IPS-NIHi11 (cell line): ENCODE measurements at places on chromosomes 3 and 15.

DNA sequence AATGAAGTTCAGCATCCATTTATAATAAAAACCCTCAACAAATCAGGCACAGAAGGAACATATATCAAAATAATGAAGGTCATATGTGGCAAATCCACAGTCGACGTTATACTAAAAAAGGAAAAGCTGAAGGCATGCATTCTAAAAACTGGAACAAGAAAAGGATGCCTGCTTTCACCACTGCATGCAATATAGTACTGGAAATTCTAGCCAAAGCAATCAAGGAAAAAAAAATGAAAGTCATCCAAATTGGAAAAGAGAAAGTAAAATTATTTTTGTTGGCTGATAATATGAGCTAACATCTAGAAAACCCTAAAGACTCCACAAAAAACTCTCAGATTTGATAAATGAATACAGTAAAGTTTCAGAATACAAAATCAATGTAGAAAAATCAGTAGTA lies 1123.2 kb downstream of the TBL1XR1 start:
- DNase-seq = no peak

- DNase-seq = no peak
Measured at GRCh38 chr15:81239190-81239589, 42.5 kb downstream of the IL16 start.

- DNase-seq = no peak
Measured at GRCh38 chr15:86735247-86736040, 655.8 kb downstream of the AGBL1 start.

GRCh38 chr3:53269888-53270880 lies 14.4 kb upstream of the TKT start:
- peak; percentile 85 for DNase-seq

DNA sequence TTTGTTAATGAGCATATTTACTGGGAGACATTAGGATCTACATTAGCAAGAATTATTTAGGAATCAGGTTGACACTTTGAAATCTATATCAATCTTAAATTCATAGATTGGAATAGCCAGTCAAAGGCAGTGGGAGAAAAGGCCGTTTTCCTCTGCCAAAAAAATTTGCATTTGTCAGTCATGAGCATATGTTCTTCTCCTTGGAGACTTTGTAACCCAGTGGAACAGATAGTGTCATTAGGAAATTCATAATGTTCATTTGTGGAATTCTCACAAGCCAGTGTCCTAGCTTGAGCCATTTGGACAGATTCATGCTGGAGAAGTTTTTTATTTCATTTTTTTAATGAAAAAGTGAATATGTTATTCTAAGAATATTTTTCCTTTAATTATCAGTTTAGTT lies 260.1 kb downstream of the OXSM start:
- no peak for DNase-seq

GRCh38 chr3:14433106-14433505 lies 30.7 kb downstream of the SLC6A6 start:
- DNase-seq = no peak

GRCh38 chr3:31086698-31087097 lies 192.2 kb upstream of the GADL1 start:
- DNase-seq = no peak

- DNase-seq = peak; percentile 70
Measured at GRCh38 chr3:53161820-53162671, 1.0 kb downstream of the PRKCD start.

DNA sequence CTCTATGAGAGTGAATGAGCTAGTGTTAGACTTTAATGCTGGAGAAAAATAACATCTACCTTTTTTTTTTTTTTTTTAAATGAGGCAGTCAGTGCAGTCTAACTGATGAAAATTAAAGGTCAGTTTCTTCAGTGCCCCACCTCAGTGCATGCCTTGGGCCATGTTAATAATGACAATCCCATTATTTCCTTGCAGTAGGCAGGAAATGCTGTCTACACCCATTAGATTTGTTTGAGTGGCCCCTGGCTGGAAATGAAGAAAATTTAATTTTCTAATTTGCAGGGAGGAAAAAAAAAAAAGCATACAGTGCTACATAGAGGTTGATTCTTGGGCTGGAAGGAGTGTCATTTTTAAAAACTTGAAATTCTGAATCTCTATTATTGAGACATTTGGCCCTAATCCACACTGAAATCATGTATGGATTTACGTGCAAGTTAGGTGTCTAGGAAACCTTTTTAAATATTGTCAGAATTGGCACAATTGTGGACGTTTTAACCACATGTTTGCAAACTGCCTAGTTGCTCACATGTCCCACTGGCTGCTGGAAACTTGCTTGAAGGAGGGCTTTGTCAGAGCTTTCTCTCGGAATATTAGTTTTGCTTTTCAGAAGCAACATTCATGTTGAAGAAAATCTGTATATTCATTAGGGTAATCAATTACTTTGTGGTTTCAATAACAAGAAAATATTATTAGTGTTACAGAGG lies 18.4 kb downstream of the FNDC3B start:
- no peak for DNase-seq

GRCh38 chr3:178393146-178393545 lies 143.1 kb upstream of the KCNMB2 start:
- no peak for DNase-seq

- DNase-seq = no peak
Measured at GRCh38 chr15:70345251-70346019, 247.7 kb upstream of the TLE3 start.

GRCh38 chr3:117790235-117790987 lies 1080.8 kb downstream of the TUSC7 start:
- peak; percentile 20 for DNase-seq

DNA sequence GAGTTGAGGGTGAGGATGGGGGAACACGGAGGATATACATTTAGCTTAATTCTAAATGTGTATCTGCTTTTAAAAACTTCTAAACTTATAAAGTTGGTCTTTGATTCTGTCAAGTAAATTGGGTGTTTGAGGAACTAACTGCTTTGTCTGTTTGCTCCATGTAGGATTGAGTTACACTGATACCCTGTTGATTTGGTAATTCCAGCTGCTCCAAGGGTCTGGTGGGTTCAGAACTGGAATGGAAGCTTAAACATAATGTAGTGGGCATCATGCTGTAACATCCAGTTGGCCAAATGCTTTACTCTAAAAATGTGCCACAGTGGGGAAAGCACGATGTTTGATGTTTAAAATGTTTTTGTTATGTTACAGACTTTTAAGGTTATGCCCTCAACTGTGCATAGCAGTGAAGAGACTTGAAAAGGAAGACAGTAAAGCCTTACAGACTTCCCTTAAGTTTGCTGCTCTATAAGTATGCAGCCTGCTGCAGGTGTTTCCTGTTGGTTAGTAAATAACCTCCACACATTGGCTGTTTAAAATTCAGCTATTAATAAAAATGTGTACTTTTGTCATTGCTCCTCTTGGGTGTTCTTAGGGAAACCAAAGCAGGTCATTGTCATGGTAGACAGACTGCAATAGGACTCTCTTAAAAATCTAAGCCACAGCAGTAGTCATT lies 5.9 kb upstream of the EDEM1 start:
- no peak for DNase-seq

GRCh38 chr15:61103026-61103425 lies 126.1 kb downstream of the RORA start:
- no peak for DNase-seq

DNA sequence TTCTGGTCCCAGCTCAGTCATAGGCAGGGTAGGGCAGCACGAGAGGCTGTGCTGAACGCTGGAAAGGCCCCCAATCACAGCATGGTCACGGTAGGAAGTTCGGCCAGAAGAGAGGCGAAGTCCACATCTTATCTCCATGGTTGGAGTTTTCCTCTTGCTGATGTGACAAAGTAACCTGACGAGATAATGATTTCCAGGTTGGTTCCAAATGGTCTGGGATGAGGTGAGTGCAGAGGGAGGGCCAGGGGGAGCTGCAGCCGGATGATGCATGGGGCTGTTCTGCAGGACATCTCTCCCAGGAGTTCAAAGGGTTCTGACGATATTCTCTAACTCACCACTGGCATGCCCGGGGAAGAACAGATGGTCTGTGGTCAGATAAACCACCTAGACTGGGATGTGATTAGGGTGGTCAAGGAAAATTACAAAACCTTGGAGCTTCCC lies 83.2 kb upstream of the WNT5A start:
- no peak for DNase-seq

DNA sequence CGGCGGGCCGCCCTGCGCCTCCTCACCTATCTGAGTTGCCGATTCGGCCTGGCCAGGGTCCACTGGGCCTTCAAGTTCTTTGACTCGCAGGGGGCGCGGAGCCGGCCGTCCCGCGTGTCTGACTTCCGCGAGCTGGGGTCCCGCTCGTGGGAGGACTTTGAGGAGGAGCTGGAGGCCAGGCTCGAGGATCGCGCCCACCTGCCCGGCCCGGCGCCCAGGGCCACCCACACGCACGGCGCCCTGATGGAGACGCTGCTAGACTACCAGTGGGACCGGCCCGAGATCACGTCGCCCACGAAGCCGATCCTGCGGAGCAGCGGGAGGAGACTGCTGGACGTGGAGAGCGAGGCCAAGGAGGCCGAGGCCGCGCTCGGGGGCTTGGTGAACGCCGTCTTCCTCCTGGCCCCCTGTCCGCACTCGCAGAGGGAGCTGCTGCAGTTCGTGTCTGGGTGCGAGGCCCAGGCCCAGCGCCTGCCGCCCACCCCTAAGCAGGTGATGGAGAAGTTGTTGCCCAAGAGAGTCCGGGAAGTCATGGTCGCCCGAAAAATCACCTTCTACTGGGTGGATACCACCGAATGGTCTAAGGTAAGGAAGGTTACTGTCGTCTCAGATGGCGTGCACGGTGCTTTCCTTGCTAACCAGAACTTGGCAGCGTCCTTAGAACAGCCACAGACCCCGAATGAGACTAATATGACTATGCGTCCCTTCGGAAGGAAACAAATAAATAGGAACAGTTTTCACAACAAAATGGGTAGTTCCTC lies 567 bp downstream of the TICRR start:
- peak; percentile 26 for DNase-seq

DNA sequence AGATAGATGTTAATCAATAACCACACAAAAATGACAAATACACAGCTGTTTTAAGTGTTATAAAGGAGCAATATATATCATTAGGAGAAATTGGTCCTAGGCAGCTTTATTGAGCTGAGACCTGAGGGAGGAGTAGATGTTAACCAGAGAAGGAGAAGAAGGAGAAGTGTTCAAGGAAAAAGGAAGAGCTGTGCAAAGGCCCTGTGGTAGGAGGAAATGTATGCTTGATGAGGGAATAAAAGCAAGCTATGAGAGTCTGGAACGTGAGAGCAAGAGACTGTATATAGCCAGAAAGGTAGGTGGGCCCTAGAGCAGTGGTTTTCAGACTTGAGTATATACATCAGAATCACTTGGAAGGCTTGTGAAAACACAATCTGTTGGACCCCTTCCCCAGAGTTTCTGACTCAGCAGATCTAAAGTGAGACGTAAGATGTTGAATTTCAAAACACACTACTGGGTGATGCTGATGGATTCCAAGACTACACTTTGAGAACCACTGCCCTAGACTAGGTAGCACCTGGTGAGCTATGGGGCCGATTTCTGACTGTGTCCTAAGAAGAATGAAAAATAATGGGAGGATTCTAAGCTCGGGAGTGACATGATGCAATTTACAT lies 342.3 kb upstream of the ADAMTS9 start:
- no peak for DNase-seq

GRCh38 chr3:15541371-15541770 lies 19.9 kb upstream of the COLQ start:
- DNase-seq = no peak

- no peak for DNase-seq
Measured at GRCh38 chr3:117144853-117145252, 435.3 kb downstream of the TUSC7 start.

- DNase-seq = no peak
Measured at GRCh38 chr3:111831840-111832239, 27.2 kb upstream of the PHLDB2 start.

- no peak for DNase-seq
Measured at GRCh38 chr15:32909431-32909830, 191.6 kb downstream of the GREM1 start.

- no peak for DNase-seq
Measured at GRCh38 chr3:52302426-52303145, 13.5 kb upstream of the DNAH1 start.

DNA sequence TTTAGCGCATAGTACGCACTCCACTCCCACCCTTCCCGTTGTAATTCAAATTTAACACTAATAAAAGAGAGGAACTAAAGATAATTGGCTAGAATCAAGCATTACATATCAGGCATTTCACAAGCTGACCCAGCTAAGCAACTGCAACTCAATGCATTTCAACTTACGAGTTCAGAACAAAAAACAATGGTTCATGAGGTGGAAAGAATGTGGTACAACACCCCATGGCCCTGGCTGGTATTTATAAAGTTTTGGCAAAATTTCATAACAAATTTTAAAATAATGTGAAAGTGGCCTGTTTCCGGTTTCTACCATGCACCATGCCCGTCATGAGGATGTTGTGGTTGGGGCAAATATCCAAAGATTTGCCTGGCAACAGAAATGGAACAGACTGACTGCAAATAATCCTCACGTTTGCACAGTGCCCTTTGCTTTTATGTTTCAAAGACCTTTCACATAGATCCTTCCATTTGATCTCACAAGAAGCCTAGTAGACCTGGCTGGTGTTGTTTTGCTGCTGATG lies 455.3 kb upstream of the NR2F2 start:
- DNase-seq = no peak

DNA sequence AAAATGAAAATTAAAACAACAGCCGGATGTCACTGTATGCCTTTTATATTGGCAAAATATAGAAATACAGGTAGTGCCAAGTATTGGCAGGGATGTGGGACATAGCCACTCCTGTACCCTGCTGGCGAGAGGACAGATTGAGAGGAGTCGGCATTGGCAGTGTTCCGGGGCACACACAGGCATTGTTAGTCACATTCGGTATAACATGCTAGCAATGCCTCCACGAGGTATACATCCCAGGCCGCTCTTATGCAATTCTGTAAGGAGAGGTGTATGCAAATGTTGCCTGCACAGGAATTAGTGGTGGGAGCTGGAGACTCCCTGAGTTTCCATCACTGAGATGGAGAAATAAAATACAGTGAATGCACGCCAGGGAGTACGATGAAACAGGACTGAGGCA lies 99.4 kb upstream of the DLG1 start:
- DNase-seq = no peak

- DNase-seq = no peak
Measured at GRCh38 chr15:66706225-66706732, 4.2 kb downstream of the SMAD6 start.

DNA sequence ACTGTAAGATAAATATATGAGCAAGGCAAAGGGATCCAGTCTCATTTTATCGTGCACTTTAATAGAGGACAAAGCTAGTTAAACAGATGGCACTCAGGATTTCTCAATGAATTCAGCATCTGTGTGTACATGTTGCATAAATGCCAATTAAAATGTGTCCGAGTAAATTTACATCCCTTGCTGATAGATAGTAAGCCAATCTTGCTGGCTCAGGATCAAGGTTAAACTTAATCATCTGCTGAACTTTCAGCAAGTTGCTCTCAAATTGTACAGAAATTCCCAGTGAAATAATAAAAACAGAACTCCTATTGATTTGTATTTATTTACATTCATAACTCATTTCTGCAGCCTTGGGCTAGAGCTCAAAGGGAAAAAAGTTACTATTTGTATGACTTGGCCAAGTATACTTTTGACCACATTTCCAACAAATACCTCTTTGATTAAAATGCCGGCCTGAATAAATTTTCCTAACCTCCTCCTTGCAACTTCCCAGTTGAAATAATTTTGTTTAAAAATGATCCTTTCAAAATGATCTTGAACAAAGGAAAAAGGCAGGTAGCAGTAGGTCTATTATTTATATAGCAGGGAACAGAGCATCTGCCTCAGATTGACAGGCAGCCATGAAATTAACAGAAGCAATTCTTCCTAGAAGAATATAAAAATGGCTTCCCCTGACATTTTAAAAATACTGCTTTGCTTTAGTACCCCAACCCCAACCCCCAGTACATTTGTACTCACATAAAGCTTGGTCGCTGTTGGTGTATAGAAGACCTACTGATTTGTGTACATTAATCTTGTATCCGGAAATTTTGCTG lies 1001.9 kb downstream of the ROBO1 start:
- DNase-seq = no peak
